ENCODE measurements at places on chromosomes 2 and 18.

DNA sequence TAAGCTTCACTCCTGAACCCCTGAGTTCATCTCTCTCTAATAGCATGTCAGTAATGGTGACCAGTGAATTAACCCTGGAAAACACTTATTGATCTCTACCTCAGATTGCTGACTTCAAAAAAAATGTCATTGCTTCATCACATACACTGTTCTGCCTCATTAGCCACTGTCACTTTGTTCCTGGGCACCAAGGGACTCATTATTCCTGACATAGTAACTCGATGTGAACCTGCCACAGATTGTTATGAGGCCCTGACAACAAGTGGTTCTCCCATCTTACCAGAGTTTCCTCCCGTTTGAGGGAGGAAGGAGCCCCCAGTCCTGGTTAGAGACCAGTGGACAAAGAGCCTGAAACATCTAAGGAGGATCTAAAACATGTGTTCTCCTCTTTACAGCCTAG, 403.3 kb upstream of the SMIM21 start:
- DNase-seq, result no peak

DNA sequence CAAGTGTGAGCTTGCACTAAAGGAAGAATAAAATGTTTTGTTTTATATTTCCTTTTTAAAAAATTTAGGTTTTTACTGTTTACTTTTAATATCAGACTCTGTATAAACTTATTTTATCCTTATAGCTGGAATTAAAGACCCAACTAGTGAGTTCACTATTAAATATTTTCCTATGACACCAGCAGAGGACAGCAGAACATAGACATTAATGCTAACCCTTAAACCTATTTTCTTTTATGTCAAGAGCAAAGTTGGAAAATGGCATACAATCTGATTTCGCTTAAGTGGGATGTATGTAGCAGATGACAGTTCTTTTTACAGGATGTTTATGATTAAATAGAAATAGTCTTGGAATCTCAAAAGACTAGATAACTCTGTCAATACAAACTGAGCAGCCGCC, 188.2 kb upstream of the XIRP2 start:
- no peak for DNase-seq

- DNase-seq, result no peak
These were observed 2148.4 kb upstream of the CELF4 start for GRCh38 chr18:39713961-39714360.

GRCh38 chr2:158676696-158677095, 118.4 kb upstream of the DAPL1 start:
- no peak for DNase-seq

Measured in amniotic stem cell (primary cell).